Cardiac septum (tissue), 1 donor: ENCODE measurements at places on chromosomes 1 and 21. TPM values are rescaled to one million over a fixed set of nuclear protein-coding genes. Genes with fewer than 3 reads are reported as not detected.
A peak's percentile ranks its signal among the peaks of the same experiment; 100 is the strongest.

DNA sequence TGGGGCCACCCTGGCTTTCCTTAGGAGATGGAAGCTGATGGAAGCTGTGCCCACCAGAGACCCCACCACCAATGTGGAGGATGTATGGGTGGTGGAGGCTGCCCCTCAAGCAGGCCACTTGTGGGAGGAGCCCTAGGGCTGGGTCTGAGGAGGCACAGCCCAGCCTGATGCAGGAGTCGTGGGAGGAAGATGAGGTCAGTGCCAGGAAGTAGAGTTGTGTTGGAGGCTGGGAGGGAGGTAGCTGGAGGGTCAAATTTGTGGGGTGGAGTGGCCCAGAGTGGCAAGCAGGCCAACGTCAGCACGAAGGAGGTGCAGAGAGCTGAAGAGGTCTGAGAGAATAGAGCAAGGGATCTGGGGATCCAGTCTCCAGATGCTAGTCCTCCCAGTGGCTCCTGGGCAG is 119.0 kb upstream of the USP24 start:
- DNase-seq: no peak

GRCh38 chr1:52674497-52675384 is 23.4 kb downstream of the COA7 start:
- DNase-seq: no peak

DNA sequence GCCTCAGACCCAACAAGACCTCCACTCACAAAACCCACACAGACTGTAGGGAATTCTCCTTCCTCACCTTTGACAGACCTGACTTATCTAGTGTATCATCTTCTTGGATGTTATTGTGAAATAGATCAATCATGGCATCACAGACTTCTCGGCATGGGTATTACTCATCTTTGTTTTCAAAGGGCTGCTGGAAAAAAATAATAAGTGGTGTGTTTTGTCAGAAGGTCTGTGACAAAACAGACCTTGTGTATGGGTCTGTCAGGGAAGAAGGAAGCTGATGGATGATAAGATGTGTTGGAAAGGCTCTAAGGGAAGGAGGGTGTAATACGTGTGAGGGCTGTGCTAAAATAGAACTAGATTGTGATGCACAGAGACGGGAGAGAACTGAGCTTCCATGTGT is 13.9 kb upstream of the S100A7 start:
- DNase-seq: no peak

DNA sequence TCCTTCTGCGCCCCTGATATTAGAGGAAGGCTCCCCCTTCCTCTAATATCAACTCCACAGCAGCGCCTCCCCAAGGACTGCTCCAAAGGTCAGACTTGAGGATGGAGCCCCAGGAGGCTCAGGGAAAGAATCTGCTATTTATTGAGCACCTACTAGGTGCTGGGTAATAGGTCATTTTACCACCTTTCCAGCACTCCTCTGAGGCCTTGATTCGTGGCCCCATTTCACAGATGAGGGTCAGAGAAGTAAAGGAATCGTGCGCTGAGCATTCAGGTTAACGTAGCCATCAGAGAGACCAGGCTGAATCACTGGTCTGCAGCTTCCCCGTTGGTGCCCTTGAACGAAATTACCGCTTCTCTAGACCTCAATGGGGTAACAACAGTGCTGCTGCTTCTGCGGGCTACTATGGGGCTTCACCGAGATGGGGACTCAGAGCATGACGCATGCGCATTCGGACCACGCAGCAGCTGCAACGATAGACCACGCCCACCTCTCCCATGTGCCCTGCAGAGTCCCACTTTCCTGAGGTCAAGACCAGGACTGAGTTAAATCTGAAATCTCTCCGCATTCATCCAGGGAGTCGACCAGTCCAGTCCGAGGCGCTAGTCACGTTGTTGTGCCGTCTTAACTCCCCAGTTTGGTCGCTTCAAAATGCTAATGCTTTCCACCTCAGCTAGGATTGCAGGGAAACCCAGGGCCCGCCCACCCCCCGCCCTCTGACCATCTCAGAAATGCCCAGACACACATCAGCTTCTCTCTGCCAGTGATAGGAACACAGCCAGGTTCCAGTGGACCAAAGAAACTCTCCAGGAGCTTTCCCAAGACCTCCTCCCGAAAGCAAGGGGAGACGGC is 12.9 kb downstream of the CAMK2N1 start:
- DNase-seq: no peak

DNA sequence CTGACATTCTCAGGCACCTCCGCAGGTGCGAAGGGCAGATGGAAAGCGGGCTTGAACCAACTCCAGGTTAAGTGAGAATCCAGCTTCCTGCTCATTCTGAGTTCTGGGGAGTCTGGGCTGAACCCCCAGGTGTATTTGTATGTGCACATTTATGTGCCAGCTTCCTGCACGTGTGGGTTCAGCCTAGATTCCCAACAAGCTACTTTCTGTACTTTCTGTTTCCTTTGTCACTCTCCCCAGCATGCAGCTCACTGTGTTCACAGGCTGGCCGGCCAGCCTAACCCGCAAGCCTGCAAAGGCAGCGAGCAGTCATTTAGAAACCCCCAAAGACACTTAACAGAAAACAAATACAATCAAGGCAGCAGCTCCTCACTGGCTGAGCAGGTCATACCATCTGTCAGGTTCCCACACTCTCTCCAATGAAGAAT is 1.3 kb upstream of the IL19 start:
- DNase-seq: no peak

DNA sequence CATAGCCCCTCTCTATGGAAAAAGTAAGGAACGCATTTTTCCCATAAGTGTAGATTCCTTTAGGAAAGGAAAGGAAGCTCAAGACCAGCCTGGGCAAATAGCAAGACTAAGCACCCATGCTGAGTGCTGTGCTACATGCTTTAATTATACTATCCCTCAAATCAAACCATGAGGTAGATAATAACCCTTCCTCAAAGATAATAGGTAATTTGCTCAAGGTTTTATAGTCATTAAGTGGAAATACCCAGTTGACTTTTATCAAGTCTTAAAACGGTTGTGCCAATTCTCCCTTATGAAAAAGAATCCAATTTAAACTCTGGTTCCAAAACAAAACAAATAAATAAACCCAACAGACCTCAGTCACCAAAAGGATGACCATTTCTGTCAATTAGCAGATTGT is 3.4 kb downstream of the KIAA0319L start:
- no peak for DNase-seq

- DNase-seq: no peak
These were observed 8.9 kb upstream of the GPR37L1 start for GRCh38 chr1:202113690-202114300.

DNA sequence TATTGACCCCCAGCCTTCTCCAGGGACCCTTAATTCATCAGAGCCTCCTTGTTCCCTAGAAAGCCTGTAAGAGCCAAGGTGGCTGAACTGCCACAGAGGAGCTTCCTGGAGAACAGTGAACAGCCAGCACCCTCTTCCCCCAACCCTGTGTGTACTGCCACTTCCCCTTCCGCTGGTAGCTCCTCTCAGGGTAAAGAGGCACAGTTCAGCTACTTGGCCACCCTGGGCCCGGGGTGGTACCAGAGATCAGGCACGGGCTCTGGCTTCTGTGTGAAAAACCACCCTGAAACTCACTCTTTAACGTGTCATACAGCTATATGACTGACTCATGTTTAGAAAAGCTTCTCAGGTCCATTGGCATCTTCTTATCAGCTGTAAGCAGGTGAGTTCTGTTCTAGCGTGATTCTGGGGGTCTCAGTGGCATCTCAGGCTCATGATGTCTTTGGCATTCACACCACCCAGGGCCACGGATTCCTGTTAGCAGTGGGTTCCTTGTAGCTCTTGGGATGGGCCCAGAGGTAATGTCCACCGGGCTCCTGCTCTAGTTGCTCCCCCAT is 22.4 kb downstream of the ARMH1 start:
- peak; percentile 79 for DNase-seq

DNA sequence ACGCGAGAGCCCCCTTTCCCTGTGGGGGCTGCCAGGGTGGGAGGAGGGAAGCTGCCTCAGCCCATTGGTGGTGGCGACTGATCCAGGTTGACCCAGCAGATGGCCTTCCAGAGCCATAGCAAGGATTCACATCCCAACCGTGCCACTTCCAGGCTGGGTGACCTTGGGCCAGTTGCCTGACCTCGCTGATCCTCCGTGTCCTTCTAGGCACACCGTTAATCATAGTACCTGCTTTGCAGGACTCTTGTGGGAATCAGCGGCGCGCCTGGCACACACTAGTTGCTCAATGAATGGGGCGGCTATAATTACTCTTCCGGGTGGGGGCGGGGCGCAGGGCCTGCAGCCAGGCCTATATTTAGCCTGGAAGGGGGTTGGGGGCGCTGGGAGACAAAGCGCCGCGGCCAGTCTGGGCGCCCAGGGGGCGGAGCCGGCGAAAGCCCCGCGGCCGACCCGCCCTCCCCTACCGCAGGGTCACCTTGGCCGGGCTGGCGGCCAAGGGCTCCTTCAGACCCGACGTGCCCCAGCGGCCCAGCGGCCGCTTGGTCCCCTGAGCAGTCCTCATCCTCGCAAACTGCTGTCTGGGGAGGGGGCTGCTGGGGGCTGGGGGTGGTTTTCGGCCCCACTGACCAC is 5.1 kb downstream of the HSPB7 start:
- peak; percentile 87 for DNase-seq

Gene DIRAS3
- total RNA-seq: 37.8 TPM

Gene TTC24
- total RNA-seq: not detected
